ENCODE measurements at places on chromosomes 16 and 17.

- no peak for DNase-seq
These were observed 13.9 kb upstream of the CES1 start for GRCh38 chr16:55846598-55847346.

DNA sequence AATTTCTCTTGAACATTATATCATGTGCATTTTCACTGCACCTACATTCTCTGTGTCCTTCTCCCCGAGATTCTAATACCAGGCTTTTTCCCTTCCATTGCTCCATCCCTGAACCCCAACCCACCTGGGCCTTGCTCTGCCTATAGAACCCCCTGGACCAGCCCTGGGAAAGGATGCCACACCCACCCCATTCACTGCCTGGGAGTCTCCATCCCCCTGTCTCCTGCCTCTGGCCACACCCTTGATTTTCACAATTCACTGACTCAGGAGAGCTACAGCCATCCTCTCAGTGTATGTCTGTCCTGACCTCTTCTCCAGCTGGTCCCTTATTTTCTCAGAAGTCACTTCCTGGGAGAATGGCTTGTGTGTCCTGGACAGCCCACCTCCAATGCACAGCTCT lies 27.9 kb upstream of the NGFR start:
- no peak for DNase-seq

DNA sequence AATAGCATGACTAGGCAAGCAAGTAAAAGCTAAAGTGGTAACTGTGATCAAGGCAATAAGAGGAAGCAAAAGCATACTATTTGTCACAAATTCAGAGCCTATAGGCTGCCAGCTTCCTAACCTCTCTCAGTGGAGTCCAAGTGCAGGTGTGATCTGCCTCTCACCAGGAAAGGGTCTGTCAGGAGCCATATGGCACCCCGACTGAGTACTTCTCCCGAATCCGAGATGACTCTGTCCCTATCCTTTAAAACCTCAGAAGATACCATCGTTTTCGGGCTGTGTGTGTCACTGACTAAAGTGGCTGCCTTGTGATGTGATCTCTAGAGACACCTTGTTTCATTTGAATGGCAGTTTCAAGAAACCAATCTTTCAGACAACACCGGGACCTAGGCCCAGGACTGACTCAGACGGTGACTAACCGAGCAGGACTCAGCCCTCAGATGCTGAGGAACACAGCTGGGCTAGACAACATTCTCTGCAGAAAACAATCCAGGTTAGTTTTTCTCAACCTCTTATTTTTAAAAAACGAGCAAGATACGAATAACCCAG lies 63.6 kb downstream of the SMG6 start:
- no peak for DNase-seq

- DNase-seq = peak; percentile 24
These were observed 31.5 kb downstream of the SIAH1 start for GRCh38 chr16:48353565-48354163.

DNA sequence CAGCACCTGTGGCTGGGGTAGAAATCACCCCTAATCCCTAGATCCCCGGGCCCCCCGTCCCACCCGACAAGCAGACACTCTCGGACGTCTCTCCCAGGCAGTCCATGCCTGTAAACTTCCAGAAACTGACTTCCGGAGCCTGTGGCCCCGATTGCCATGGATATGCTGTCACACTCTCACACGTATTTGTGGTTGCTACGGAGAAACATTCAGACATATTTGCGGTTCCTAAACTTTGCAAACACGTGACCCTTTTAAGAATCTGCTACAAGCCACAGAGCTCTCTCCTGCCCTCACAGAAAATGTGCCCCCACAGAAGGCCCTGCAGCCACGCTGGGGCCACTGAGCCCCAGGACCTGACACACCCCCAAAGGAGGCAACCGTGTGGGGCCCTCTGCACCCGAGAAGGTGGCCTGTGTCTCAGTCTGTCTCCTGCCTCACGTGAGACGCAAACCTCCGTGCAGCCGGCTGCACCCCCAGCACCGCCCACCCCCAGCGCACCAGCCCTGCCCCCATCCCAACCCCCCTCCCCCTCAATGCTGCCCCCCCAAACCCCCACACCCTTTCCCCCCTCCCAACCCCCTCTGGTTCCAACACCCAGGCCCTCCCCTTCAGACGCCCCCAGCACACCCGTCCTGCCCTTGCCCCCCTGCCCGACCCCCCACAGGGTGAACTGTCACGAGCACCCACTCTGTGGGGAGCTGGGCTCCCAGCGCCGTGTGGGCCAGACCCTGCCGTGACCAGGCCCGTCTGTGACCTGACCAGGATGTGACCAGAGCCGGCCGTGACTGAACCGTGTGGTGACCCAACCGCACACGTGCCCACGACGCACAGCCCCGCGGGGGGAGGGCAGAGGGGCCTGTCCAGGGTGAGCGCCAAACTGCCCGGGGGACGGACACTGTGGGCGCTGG lies 66.3 kb upstream of the METRNL start:
- DNase-seq = no peak

GRCh38 chr17:29146369-29146972 lies 33.7 kb downstream of the MYO18A start:
- no peak for DNase-seq

- DNase-seq = no peak
These were observed 26.9 kb downstream of the RGS9 start for GRCh38 chr17:65163990-65164495.

DNA sequence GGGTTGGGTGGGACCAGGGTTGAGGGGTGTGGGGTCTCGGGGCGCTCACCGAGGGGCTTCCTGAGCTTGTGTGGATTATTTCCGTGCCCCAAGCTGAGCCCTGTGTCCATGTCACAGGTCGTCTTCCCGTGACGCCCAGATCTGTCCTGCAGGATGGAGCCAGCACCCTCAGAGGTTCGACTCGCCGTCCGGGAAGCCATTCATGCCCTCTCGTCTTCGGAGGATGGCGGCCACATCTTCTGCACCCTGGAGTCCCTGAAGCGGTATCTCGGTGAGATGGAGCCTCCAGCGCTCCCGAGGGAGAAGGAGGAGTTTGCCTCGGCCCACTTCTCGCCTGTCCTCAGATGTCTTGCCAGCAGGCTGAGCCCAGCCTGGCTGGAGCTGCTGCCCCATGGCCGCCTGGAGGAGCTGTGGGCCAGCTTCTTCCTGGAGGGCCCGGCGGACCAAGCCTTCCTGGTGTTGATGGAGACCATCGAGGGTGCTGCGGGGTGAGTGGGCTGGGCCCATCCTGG lies 1.0 kb downstream of the TELO2 start:
- no peak for DNase-seq

DNA sequence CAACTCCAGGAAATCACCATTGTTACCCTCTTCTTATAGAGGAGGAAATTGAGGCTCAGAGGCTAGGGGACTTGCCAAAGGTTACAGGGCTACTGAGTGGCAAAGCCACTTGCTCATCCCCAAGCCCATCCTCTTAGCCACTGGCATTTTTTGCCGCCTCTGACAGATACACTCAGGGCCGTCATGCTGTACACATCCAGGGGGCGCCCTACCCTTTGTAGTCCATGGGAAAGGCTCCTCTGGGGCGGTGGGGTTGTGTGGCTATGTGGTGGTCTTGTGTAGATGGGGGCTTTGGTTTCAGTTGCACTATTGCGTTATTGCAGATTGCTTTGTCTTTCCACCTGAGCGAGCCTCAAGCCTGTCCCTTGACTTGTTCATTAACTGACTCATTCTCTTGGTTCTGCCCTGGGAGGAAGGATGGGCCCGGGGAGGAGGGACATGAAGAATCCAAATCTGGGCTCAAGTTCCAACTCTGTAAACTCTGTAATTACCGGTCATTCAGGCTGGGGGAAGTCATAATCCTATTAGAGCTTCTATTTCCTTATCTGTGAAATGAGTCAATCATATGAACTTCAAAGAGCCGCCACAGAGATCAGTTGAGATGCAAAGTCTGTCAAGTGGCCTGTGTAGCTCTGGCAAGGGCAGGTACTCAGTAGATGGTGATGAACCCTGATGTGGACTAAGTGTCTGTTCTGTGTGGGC lies 2.8 kb downstream of the NOS2 start:
- no peak for DNase-seq

GRCh38 chr17:29954405-29954804 lies 13.0 kb downstream of the EFCAB5 start:
- DNase-seq = no peak

GRCh38 chr17:63986821-63987220 lies 11.3 kb upstream of the PRR29 start:
- DNase-seq = no peak

- DNase-seq = no peak
These were observed 14.2 kb downstream of the YWHAE start for GRCh38 chr17:1385861-1386260.

DNA sequence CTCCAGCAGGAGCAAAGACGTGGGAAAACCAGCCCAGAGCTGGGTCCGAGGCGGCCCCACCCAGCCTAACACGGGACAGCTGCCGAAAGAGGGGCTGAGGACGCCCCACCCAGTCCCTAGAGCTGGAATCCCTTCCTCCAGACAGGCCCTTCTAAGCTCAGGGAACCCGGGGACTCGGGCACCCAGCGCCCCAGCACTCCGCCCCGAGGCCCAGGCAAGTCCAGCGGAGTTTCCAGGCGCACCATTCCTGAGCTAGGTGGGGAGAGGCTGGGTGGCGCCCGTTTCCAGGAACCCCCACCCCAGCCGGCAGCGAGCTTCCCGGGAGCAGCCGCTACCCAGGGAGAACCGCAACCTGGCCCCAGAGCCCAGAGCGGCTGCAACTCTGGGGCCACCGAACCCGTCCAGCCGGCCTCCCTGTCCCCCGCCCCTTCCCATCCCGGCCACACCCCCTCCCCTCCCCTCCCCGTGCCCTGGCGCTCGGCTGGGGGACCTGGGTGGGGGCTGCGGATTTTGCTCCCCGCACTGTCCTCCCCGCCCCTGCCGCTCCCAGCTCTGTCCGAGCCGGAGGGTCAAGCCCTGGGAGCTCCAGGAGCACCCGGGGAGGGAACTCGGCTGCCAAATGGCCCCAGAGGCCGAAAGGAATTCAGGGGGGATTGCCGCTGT lies 536 bp downstream of the TMC6 start:
- no peak for DNase-seq

DNA sequence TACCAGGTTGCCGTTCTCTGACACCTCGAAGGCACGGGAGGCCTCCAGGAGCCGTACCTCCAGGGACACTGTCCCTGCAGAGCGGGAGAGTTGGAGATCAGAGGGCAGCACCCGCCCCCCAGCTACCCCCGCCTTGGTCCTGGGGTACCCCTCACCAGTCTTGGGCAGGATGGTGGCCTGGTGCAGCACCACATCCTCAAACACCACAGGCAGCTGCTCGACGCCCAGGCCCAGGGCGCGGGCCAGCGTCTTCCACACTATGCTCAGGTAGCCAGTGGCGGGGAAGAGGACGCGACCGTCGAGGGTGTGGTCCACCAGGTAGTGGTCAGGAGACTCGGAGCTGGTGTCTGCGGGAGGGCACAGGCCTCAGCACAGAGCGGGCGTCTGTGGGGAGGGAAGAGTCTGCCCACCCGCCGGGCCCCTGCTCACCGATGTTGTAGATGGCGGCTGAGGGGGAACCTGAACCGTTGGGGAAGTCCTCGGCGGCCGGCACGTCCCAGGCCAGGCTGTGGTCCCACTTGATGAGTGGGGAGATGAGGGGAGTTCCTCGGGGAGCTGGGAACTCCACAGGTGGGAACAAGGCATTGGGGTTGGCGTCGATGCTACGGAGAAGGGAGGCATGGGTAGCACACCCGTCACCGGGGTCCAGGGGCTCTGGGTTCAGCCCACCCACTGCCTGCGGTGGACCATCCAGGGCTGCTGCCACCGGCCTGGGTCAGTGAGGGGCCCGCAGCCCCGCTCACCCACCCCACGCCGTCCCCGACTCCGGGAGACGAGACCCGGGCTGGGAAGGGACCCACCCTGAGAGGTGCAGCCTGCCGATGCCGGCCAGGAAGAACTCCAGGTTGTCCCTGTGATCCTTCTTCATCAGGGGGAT lies 9.8 kb downstream of the FASN start:
- DNase-seq = no peak

DNA sequence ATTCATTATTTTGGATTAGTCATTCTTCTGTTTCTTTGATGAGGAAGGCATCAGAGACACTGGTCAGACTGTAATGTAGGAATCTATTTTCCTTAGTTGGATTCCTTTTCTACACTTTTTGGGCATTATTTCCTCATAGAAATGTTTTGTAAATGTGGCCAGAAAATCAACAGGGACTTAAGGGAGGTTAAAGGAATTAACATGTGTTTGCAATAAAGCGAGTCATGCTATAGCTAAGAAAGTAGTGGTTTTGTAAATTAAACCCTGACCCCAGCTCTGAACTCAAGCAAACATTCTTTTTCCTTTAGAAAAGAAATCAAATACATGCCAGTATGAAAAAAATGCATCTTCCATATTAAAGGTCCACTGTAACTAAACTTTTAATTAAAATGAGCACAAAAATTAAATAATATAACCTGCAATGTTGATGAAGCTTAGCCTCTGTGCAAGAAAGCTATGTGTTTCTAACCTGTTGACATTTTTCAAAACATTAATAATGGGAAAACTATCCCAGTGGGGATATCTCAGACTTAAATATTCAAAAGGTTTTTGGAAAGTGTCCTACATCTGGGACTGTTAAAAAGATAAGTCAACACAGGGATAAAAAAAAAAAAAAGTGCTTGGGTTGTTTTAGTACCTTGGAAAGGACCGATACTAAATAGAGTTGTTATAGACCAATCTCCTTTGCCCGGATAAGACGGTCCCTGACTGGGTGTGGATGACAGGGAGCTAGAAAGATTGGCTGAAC lies 428.0 kb downstream of the CA10 start:
- no peak for DNase-seq

DNA sequence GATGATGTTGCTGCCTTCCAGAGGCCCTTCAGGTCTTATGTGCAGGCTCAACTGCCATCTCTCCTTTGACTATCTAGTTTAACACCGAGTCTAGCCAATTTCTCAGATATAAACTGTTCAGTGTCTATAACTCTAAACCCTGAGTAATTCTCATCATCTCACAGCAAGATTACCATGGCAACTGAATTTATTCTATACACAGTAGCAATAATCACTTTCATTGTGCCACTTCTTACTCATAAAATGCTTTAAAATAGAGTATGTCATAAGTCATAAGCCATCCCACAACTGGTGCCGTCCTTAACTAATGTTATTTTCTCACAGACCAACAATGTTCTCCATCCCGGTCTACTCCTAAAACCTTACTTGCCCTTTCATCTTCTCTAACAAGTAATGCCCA lies 45.0 kb downstream of the SYNRG start:
- DNase-seq = no peak

GRCh38 chr17:45311401-45311759 lies 5.4 kb downstream of the MAP3K14 start:
- DNase-seq = no peak

DNA sequence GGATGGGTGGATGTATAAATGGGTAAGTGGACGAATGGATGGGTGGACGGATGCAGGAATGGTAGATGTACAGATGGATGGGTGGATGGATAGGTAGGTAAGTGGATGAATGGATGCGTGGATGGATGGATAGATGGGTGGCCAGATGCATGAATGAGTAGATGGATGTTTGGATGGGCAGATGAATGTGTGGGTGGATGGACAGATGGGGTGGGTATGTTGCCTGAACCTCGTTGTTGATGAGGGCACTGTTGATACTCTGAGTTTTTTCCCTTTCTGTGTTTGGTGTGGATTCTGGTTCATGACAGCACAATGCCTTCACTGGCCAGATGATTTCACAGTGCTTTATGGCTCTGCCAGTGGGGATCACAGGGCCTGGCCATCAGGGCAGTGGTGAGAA lies 208.3 kb downstream of the NPIPB11 start:
- no peak for DNase-seq

GRCh38 chr16:14113344-14113743 lies 42.2 kb downstream of the MRTFB start:
- no peak for DNase-seq

- no peak for DNase-seq
These were observed 17.7 kb downstream of the EFCAB5 start for GRCh38 chr17:29958947-29959657.
